ENCODE measurements at places on chromosomes 11 and 22.
A peak's percentile ranks its signal among the peaks of the same experiment; 100 is the strongest.

GRCh38 chr11:17967661-17968060 is 45.2 kb downstream of the SERGEF start:
- no peak for DNase-seq

DNA sequence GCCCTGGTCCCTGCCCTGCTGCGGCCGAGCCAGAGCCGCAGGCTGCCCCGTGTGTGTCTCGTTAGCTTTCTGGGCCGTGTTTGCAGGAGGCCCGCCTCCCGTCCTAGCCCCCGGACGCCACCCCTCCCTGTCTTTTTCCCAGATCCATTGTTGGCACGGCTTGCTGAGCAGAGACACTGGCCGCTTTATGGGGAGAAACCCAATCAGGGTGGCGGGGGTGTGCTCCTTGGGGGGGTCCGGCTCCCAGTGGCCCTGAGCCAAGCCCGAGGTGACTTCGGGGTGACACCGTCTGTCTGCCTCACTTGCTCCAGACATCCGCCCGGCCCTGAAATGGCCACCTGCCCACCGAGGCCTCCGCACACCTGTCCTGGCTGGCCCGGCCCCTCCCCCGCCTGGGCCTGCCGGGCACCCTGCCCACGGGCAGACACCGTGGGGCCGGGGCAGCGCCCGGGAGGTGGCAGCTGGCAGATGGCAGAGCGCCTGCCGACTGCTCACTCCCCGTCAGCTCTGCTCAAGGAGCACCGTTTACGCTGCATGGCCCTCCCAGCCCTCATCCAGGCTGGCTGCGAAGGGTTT is 43.1 kb upstream of the PPARA start:
- peak; percentile 92 for DNase-seq

DNA sequence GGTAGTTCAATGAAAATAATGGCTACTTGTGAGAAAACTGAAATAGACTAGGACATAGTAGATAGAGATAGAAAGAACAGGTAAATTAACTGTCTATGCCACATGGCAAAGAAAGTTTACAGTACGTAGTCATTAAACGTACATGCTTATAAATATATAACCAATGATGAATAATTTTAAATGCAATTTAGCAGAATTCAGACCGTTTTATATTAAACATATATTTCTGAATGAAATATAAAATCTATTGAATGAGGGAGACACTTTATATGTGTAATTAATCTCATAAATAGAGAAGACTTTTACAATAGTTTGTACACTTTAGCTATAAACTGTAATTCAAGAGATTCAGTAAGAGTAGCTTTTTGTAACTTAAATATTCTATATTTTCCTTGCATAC is 124.4 kb upstream of the VPREB1 start:
- no peak for DNase-seq

DNA sequence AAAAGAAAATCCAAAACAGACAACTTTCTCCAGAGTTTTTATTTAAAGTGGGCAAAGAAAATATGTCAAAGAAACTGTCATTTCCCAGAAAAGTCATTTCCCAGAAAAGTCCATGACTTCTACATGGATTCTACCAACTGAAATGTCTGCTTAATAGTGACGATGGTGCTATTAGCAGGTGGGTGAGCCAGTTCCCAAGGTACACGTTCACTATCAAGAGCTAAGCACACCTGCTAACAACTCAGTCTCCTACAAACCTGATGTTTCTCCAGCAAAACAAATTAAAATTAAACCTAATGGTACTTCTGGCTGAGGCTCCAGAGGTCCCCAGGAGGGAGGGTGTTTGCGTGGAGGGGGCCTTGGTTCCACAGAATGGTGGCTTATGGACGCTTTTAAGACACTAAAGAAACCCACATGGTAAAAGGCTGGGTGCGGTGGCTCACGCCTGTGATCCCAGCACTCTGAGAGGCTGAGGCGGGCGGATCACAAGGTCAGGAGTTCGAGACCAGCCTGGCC is 26.8 kb downstream of the POU2AF1 start:
- DNase-seq: no peak

DNA sequence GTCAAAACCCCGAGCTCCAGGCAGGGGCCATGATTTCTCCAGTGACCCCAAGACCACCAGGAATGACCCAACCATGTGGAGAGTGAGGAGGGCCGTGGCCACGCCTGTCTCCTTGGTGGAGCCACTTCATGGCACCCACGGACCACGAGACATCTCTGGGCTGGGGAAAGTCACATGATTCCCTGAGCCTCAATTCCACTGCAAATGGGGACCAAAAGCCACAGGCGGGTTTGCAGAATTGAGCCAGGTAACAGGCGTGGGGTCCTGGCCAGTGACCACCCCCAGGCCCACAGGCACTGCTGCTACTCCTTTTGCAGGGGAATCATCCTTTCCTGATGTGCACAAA is 178.9 kb downstream of the CTTN start:
- no peak for DNase-seq
